Activated CD4-positive, alpha-beta T cell treated with anti-CD3 and anti-CD28 coated beads for 48 hours (primary cell): ENCODE measurements at places on chromosomes 1 and 21.

DNA sequence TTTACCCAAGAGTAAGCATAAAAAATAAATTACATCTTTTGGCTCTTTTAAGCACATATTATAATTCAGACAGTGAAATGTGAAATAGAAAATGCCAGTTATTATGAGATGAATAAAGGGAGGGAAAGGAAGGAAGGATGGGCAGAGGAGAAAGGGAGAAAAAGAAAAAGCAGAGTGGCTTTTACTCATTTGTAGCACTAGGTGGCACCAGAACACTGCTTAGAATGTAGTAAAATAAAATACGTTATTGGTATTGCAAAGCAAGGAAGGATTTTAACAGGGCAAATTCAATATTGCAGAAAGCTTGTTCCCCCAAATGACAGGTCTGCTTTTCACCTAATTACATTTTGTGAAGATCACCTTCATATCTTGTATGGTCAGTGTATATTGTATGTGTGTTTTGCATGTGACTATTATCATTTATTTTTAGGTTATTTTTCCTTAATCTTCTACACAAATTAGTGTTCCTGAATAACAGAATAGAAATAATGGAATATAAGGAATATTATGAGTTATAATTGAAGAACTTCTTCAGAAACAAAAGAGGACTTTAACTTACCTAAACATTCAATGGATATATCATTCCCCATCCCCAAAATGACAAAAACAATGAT, 9.1 kb upstream of the PCNX2 start:
- no peak for DNase-seq

- DNase-seq: no peak
Observed at GRCh38 chr1:197984289-197984688, 67.1 kb downstream of the LHX9 start.

DNA sequence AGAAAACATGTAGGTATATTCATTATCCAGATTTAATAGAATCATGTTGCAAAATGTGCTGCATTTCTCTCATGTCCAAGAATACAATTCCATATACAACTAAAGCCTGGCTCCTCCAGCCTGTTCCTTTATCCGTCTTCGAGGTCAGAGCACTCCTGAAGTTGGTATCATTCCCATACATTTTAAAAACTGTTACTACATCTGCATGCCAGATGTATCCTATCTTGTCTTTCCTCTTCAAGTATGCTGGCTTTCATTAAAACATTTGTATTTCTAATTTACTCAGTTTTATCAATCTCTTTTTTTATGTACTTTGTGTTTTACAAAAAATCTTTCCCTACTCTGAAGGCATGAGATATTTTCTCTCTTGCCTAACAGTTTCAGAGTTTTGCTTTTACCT, 536.6 kb upstream of the USP24 start:
- no peak for DNase-seq

- DNase-seq: peak; percentile 65
Observed at GRCh38 chr1:203325026-203325417, 19.7 kb downstream of the BTG2 start.

DNA sequence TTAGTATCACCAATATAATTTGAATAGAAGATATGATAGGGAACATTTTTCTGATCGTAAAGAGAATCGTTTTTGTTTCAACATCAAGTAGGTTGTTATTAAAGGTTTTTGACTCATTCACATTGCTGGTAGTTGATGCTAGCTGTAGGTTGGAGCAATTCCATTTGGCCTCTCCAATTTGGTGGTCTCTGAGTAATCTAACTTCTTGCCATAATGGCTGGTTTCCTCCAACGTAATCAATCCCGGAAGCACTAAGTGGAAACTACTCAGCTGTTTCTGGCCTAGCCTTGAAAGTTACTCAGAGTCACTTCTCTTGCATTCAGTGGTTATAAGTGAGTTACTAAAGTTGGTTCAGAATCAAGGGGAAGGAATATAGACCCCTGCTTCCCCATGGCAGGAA, 26.0 kb downstream of the RCOR3 start:
- no peak for DNase-seq

DNA sequence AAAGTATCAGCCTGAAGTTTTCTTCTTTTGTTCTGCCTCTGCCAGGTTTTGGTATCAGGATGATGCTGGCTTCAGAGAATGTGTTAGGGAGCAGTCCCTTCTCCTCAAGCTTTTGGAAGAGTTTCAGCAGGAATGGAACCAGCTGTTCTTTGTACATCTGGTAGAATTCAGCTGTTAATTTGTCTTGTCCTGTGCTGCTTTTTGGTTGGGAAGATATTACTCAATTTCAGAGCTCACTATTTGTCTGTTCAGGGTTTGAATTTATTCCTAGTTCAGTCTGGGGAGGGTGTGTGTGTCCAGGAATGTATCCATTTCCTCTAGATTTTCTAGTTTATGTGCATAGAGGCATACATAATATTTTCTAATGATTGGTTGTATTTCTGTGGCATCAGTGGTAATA, 12.8 kb downstream of the ZNF678 start:
- DNase-seq: no peak

DNA sequence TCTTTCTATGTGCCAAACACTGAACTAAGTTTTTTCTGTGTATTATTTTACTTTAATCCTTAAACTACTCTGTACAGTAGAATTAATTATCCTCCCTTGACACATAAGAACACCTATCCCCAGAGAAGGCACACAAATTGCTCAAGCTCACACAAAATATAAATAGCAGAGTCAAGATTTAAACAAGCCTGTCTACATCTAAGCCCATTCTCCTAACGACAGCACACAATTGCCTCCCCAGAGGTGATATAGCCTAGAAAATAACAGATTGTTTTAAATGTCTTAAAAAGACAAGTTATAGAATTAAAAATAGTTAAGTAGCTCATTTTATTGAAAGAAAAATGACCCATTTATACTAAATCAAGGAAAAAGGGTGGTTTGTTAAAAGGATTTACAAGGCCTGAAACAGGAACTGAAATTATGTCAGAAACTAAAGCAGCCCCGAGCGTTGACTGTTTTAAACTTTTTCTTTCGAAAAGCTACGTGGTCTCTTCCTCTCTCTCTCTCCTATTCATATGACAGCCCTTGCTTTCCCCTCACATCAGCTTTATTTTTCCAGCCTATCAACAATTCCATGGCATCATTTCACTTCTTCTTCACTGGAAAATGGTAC, 30.5 kb downstream of the TNFSF18 start:
- DNase-seq: no peak

DNA sequence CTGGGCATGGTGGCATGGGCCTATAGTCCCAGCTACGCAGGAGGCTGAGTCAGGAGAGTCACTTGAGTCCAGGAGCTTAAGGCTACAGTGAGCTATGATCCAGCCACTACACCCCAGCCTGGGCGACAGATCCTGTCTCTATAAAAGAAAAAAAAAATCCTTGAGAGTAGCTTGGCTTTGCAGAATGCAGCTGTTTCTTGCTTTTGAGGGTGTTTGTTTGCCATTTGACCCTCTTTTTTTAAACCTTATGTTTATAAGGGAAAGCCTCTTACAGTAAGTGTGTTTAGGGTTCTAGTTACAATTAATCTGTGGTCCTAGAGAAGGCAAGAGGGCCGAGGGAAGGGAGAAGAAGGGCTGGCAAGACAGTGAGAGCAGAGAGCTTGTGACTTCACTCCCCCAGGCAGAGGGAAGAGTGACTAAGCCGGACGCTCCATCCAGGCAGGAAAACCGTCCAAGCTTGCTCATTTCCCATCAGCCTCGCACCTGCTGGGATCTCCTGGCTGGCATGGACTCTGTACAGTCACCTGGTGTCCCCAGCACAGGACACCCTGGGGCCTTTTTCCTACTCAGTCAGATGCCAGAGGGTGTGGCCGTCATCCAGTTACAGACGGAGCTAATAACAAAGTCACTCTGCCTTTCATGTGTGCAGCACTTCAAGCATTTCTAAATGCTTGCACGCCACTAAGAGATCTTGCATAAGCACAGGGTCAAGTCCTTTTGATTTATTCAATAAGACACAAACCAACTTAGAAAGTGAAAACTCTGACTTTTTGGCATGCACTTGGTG, 55.5 kb upstream of the PSEN2 start:
- DNase-seq: no peak

DNA sequence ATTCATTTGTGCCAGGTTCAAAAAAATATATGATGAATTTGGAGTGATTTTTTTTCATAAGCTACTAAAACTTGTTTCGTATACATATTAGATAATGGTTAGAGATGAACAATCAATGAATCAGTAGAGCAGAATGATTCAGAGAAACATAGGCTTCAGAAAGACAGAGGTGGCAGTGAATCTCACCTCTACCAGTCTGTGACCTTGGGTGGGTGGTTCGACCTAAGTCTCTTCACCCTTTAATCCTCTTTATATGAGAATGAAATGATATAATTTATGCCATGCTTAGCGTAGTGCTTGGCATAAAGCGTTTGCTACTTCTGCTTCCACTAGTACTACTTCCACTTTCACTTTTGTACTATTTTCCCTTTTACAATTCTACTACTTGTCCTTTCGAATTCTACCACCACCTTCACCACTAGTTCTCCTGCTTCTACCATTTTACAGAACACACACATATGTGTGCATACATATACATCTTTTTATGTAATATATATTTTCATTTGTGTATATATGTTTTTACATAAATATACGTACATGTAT, 45.1 kb downstream of the FYB2 start:
- no peak for DNase-seq

- no peak for DNase-seq
Observed at GRCh38 chr1:170714938-170715337, 51.0 kb downstream of the PRRX1 start.

- DNase-seq: peak; percentile 1
Observed at GRCh38 chr1:81802457-81802706, 1.6 kb downstream of the ADGRL2 start.

DNA sequence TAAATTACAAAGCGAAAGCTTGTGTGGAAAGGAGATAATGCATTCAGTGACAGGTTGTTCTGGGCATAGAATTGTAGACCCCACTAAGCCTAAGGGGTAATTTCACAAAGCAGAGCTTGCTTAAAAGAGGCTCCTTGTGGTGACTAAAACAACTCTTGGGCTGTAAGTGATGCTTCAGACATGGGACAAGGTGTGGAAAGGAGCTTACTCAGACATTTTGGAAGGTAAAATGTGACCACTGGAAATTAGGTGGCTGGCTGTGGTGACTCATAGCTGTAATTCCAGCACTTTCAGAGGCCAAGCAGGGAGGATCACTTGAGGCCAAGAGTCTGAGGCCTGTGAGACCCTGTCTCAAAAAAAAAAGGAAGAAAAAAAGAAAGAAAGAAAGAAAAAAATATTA, 51.1 kb upstream of the LRRC8C start:
- DNase-seq: peak; percentile 28

GRCh38 chr1:60488847-60489246, 415.3 kb upstream of the C1orf87 start:
- no peak for DNase-seq

GRCh38 chr1:35587736-35588135, 14.6 kb downstream of the TFAP2E start:
- no peak for DNase-seq
